ENCODE measurements at places on chromosomes 2 and 18. TPM values are rescaled to one million over a fixed set of nuclear protein-coding genes. Genes with fewer than 3 reads are reported as not detected.

DNA sequence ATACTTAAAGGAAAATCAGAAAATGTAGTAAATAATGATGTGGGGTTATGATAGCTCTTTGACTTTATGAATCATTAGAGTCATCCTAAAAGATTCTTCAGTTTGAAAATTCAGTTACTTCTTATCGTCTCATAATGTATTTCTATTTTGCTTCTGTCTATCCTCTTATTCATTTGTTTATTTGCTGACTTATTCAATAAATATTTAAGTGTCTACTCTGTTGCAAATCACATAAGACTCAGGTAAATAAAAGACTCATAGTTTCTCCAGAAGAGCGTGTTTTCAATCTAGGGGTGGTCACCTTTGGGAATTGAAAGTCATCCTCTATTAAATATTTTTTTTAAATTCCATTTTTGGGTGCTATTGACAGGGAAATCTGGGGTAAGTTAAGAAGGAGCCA, 69.1 kb upstream of the RBMS1 start:
- DNase-seq = no peak

DNA sequence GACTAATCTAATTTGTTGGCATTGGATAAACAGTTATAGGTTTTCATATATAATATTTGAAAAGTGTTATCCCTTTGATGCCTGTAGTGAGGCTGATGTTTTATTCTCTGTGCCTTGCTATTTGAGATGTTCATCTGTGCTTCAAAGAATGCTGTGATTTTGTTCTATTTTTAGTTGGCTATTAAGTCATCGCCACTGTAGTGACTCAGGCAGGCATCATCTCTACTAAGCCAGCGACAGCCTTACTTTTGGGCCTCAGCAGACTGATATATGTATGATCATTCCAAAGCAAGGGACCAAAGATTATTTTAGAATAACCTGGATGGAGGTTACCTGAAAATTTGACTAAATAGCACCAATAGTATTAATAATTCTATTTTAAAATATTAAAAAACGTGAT, 1674.5 kb upstream of the NXPH2 start:
- no peak for DNase-seq

DNA sequence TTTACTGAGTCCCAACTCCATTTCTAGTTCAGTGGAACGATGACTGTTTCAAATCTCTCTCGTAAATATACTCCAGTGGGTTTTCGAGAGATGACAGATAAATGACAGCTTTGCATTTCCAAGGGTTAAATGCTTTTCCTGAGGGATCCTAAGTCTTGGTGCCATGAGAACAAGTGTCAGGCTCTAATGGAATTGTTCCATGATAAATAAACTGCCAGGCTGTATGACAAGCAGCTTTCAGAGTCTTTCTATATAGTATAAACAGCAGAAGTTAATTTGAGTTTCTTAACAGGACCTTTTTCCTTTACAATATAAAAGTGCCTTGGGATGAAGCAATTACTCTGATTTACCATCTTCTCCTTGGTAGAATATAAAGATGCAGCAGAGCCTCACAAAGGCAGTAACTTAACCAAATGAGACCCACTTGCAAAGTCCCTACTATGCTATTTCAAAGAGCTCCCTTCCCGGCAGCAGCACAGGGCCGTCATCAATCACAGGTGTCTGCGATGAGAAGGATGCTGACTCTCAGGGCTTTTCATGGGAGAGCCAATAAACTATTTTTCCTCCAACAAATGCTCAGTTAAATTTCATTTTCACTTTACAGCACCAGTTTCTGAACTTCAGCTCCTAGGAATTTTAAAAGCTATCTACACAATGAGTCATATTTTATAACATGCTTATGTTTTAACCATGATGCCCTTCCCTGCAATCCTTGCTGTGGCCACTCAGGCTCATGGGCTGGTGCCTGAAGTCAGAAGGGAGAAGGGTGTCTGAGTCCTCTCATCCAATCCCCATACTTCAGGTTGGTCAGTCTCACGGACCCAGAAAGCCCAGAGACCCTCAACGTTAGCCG, 123.8 kb downstream of the AFF3 start:
- no peak for DNase-seq

DNA sequence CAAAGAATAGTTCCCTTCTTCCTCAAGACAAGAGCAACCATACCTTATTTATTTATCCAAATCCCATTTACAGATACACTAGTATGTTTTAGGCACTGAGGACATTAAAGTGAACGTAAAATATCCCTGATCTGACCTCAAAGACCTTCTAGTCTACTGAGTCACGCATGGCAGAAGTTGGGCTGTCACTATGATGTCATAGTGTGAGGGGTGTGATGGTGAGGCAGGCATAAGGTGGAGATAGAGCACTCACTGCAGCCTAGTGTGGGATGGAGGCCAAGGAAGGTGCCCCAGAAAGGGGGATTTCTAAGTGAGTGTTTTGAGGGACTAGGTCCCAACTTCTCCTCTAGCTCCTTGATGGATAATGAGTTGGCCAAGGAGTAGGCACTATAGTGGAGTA, 249.5 kb upstream of the SKOR2 start:
- no peak for DNase-seq

GRCh38 chr2:237434866-237435311, 20.9 kb upstream of the COL6A3 start:
- DNase-seq = no peak

GRCh38 chr2:18124116-18124835, 245.8 kb downstream of the KCNS3 start:
- DNase-seq = no peak

DNA sequence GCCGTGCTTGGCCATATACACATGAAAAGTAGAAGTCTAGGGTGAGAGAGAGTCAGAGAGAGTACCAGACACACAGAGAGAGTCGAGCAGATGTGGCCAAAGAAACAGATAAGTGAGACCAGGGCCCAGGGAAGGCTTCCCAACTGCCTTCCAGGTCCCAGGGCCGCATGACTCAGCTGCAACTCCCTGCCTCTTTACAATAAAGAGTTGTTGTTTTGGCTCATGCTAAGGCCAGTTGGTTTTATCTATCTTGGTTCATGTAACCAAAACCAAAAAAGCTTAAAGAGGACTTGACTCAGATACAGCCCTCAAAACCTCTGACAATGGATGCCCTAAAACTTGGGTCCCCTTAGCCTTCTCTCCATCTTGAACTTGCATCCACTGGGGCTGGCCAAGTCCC, 36.9 kb downstream of the REEP1 start:
- DNase-seq = no peak

Gene PKDCC
- total RNA-seq = 27.9 TPM

DNA sequence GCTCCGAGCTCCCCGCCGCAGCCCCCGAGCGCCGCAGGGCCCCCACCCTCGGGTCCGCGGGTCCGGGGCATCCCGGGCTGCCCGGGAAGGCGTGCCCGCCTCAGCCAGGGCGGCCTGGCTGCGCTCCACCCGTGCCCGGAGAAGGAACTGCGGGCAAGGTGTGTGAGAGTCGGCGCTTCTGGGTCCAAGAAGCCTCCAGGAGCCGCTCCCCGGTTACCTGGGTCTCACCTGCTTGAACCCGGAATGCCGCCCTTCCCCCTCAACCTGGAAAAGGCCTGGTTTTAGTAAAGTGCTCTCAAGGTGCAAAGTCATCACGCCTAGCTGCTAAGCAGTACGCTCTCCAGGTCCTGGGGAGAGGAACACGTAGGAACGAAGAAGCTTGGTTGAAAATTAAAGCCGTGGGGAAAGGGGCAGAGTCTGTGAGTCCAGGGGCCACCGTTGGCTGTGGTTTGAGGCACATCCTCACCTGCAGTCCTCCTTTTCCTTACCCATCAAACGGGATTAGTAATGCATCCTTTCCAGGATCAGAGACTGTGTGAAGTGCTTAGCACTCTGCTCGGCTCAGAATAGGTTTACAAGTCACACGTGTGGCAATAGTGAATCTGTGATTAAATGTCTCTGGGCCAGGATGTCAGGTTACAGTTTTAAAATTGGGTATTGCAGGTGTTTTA, 1.2 kb downstream of the ASAP2 start:
- DNase-seq = no peak

Gene NCKAP5
- total RNA-seq = 9.1 TPM

Gene MROH2A
- not detected for total RNA-seq

DNA sequence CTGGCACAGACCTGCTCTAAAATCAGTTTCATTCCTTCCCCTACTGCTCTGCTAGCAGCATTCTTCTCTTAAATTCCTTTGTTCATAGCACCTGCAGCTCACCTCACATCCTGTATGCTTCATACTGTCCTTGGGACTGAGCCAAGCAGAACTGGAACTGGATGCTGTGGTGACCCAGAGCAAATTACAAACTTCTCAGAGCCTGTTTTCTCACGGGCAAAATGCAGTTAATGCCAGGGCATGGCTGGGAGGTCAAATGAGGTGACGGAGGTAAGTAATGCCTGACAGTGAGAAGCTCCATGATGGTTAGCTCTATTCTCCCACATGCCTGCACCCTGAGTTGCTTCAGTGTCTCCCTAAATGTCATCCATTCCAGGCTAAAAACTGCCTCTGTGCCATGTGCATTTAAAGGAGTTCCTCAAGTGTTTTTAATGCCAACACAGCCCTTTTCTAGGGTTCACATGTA, 29.7 kb downstream of the C2orf42 start:
- no peak for DNase-seq

Measured in heart right ventricle (tissue), 16 donors.